ENCODE measurements at places on chromosomes 11 and 22.

DNA sequence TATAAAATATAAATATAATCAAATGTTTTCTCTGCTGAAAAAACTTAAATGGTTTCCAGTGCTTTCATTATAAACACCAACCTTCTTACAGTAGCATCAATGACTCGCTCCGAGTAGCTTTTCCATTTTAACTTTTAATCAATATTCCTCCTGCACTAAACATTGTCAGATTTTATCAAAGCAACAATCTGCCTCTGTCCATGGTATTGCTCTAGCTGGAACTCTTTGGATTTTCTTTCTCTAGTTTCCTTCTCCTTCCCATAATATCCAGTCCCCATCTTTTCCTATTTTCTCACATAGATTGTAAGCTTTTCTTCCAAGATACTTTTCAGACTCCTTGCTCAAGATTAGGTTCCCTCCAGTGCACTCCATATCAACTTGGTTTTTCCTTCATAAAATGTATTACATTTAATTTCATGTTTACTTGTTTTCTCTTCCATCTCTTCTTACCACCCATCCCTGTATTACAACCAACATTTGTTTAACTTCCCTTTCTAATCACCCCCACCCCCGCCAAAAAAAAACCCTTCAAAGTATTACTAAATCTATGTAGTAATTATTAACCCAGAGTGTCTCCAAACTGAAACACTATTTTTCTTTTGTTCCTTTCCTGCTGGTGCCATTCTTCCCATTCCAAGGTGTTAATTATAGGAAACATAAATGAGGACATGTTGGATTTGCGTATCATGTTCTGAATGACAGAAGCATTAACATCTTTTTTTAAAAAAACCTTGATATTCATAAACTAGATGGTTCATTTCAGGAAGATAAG, 716.5 kb downstream of the NELL1 start:
- no peak for DNase-seq

GRCh38 chr11:9089636-9090035, 1.8 kb downstream of the SCUBE2 start:
- no peak for DNase-seq

GRCh38 chr11:46895821-46896220, 22.5 kb downstream of the LRP4 start:
- DNase-seq = no peak

DNA sequence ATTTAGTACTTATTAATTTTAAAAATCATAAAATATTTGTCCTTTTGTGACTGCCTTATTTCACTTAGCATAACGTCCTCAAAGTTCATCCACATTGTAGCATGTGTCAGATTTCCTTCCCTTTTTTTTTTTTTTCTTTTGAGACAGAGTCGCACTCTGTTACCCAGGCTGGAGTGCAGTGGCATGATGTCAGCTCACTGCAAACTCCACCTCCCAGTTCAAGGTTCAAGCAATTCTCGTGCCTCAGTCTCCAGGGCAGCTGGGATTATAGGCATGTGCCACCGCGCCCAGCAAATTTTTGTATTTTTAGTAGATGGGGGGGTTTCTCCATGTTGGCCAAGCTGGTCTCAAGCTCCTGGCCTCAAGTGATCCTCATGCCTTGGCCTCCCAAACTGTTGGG, 10.6 kb downstream of the RAB6A start:
- DNase-seq = no peak

DNA sequence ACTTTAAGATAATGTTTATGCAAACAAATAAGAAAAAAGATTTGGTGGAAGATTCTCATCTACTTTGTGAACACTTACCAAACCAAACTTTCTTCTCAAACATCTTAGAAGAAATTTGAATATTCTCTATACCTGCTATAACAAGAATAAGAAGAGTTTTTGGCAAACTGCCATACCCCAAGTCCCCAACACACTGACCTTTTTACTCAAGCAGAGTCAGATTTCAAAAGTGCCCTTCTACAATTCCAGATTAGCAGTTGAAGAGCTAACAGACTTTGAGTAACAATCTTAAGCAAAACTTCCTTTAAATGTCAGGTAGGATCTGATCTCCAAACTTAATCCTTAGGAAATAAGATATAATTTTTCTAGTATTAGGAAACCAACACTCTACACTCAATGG, 33.9 kb downstream of the TSG101 start:
- no peak for DNase-seq

DNA sequence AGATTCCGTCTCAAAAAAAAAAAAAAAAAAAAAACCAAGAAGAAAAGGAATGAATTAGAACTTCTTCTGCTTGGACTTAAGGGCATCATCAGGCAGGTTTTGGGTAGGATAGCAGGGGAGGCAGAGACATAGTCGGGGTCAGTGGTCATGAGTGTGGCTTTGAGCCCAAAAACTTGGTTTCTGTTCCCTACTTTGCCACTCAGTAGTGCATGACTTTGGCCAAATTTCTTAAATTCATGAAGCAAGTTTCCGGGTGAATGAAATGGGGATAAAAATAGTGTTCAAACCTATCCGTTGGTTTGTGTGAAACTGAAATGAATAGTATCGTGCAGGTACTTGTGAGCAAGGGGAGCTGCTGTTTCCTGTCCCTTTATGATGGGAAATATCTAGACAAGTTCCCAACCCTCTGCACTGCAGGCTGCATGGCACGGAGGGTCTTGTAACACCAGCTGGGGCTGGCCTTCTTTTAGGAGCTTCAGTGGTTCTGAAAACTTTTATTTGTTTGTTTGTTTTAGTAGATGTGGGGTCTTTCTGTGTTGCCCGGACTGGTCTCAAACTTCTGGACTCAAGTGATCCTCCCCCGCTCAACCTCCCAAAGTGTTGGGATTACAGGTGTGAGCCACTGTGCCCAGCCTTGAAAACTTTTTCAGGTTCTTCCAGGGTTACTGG, 18.4 kb downstream of the NEAT1 start:
- DNase-seq = no peak

GRCh38 chr11:116808262-116809175, 14.6 kb downstream of the APOA4 start:
- DNase-seq = no peak

DNA sequence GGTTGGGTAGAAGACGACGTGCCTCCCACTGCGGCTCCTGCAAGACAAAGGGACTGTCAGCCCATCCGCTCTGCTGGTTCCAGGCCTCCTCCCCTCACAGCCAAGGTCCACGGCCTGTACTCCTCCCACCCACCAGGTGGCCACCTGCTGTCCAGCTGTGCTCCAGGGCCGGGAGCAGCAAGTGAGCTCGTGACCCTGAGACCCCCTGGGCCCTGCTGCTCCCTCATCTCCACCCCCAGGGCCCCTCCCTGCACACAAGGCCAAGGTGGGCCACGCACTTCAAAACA, 27.4 kb downstream of the TSPAN4 start:
- peak; percentile 78 for DNase-seq

GRCh38 chr11:100098560-100098959, 588.5 kb upstream of the ARHGAP42 start:
- no peak for DNase-seq

DNA sequence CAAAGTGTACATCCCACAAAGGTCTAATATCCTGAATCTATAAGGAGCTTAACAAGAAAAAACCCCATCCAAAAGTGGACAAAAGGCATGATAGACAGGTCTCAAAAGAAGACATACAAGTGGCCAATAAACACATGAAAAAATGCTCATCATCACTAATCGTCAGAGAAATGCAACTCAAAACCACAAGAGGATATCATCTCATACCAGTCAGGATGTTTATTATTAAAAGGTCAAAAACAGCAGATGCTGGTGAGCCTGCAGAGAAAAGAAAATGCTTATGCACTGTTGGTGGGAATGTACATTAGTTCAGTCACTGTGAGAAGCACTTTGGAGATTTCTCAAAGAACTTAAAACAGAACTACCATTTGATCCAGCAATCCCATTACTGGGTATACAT, 12.7 kb downstream of the LGALS12 start:
- no peak for DNase-seq

- DNase-seq = no peak
These were observed 23.7 kb upstream of the SORL1-AS1 start for GRCh38 chr11:121476379-121477032.

GRCh38 chr11:88421530-88421929, 84.0 kb upstream of the CTSC start:
- peak; percentile 24 for DNase-seq

- DNase-seq = no peak
These were observed 242.2 kb downstream of the DCDC1 start for GRCh38 chr11:31127290-31127689.

GRCh38 chr11:32210556-32210955, 119.7 kb downstream of the RCN1 start:
- DNase-seq = no peak

- no peak for DNase-seq
These were observed 11.1 kb downstream of the NAV2 start for GRCh38 chr11:19723572-19724342.

GRCh38 chr11:72330131-72330727, 86.3 kb upstream of the PHOX2A start:
- DNase-seq = no peak

All from iPS-NIHi11 (cell line).